ENCODE measurements at places on chromosomes 1 and 21.

GRCh38 chr1:234865171-234866006 is 255.4 kb upstream of the IRF2BP2 start:
- no peak for DNase-seq

GRCh38 chr1:192474080-192474683 is 101.4 kb upstream of the RGS1 start:
- DNase-seq, result peak; percentile 22

- peak; percentile 9 for DNase-seq
Measured at GRCh38 chr1:72284348-72285073, 2.2 kb upstream of the NEGR1 start.

- no peak for DNase-seq
Measured at GRCh38 chr1:26300578-26301275, 5.7 kb downstream of the UBXN11 start.

- DNase-seq, result peak; percentile 41
Measured at GRCh38 chr21:46097336-46098293, at the start of gene COL6A2. Gene COL6A2 (plus strand): TSS chr21:46098112.

DNA sequence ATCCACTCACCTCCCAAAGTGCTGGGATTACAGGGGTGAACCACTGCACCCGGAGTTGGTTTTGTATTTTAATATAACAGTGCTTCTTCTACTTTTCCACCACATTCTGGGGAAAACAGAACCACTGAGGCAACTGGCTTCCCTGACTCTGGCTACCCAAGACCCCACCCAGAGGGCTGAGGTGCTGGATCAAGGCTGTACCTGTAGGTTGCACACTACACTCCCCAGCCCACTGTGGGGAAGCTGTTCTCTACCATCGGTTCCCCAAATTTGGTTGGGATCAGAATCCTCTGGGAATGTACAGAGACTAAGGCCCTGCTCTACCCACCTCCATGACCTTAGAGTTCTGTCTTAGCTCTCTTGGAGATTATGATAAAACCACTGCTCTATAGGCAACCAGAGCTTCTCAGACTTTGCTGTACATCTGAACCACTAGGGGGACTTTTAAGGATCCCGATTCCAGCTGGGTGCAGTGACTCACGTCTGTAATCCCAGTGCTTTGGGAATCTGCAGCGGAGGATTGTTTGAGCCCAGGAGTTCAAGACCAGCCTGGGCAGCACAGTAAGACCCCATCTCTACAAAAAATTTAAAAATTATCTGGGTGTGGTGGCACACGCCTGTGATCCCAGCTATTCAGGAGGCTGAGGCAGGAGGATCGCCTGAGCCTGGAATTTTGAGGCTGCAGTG is 51.6 kb downstream of the GNG4 start:
- no peak for DNase-seq

DNA sequence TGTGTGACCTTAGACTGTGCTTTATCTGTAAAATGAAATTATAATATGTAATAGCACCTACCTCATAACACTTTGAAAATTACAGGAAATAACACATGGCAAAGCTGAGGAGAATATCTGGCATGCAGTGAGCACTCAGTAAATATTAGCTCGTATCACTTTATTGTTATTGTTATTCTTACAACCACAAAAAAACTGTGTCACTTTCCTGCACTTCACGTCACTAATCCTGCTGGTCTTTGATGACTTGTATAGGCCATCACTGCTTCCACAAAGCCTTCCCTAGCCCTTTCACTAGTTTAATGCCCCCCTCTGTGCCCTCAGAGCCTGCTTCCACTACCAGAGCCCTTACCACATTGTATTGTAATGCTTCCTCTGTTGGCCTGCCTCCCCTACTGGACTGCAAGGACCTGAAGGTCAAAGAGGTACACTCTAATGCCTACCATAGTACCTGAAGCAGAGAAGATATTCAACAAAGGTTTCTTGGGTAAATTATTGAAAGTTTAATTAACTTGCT is 231.6 kb downstream of the NFIA start:
- no peak for DNase-seq

GRCh38 chr1:54810153-54810942 is 9.2 kb upstream of the TTC22 start:
- peak; percentile 56 for DNase-seq

- DNase-seq, result peak; percentile 36
Measured at GRCh38 chr1:193183019-193183627, 3.3 kb downstream of the B3GALT2 start.

- DNase-seq, result no peak
Measured at GRCh38 chr1:82108843-82109242, 308.1 kb downstream of the ADGRL2 start.

GRCh38 chr1:17181781-17182464 is 23.0 kb upstream of the PADI1 start:
- no peak for DNase-seq

- peak; percentile 46 for DNase-seq
Measured at GRCh38 chr1:242004751-242005495, 6.0 kb upstream of the MAP1LC3C start.

- DNase-seq, result no peak
Measured at GRCh38 chr1:1270813-1271212, 2.8 kb downstream of the UBE2J2 start.

DNA sequence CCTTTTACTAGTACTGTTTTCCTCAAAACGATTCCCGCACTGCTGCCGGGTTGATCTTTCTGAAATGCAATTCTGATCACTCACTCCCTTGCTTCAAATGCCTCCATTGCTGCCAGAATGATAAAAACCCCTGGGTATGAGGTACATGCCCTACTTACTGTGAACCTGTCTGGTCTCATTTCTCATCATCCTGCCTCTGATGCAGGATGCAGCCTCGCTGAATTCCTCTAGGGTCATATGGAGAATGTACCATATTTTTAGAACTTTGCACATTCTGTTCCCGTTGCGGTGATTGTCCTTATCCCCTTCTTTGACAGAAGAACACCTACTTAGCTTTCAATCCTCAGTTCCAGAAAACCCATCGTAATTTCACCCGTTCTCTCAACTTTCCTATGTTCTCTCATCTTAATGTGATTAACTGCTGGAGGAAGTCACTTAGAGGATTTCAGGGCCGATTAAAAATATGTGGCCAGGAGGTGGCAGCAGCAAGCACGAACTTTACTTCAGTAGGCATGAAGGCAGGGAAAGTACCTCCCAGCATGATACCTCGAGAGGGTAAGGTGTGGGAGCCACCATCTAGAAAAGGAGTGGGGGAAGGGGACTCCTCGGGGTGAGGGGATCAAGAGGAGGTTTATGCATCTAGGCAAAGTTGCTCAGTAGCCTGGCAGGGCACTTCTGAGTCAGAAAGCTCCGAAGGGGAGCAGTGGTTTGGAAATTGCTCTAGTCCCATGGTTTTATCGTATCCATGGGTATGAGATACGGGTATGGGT is 361.5 kb upstream of the ZP4 start:
- peak; percentile 45 for DNase-seq

DNA sequence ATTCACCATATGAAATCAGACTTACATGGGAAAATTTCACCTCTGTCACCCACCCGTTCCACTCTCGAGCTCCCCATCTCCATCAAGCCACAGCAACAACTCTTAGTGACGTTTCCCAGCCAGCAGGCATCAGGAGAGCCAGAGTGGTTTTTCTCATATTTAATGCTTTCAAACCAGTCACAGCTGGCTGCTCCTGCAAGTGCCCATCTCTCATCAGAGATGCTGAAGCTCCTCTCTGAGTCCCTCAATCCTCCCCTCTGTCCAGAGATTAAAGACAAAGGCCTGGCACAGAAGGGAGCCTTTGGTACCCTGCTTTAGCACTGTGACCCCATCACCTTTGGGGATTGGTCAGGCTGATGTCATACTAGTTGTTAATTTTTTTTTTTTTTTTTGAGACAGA is 277.3 kb downstream of the DNM3 start:
- DNase-seq, result no peak

- DNase-seq, result no peak
Measured at GRCh38 chr1:33319949-33320618, 814 bp downstream of the A3GALT2 start.

DNA sequence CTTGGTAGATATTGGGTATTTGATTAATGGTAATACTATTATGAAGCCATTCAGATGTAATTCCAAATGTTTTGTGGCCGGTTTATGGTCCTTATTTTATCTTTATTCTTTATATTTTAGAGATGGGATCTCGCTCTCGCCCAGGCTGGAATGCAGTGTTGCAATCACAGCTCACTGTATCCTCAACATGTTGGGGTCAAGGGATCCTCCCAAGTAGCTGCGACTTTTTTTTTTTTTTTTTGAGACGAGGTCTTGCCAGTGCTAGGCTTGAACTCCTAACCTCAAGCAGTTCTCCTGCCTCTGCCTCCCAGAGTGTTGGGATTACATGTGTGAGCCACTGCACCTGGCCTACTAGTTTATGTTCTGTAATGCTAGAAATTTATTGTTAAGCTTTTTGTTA is 4.7 kb downstream of the DDI2 start:
- no peak for DNase-seq

GRCh38 chr1:232704256-232704655 is 74.3 kb upstream of the SIPA1L2 start:
- no peak for DNase-seq

DNA sequence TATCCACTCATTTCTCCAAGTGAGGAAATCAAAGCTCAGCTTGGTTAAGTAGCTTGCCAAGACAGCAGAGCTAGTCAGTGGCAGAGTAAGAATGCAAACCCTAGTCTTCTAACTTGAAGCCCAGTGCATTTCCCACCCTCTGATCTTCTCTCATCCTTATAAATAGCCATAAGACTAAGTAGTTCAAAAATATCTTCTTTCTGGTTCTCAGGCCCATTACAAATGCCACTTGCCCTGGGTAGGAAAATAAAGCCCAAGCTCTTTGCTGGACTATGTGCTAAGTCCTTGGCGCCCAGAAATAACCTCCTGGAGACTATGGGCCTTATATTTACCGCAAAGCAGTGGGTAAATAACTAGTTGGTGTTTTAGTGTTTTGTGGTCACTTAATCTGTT is 505.8 kb downstream of the PLPP3 start:
- no peak for DNase-seq

GRCh38 chr1:4408380-4408779 is 246.0 kb upstream of the AJAP1 start:
- DNase-seq, result no peak

DNA sequence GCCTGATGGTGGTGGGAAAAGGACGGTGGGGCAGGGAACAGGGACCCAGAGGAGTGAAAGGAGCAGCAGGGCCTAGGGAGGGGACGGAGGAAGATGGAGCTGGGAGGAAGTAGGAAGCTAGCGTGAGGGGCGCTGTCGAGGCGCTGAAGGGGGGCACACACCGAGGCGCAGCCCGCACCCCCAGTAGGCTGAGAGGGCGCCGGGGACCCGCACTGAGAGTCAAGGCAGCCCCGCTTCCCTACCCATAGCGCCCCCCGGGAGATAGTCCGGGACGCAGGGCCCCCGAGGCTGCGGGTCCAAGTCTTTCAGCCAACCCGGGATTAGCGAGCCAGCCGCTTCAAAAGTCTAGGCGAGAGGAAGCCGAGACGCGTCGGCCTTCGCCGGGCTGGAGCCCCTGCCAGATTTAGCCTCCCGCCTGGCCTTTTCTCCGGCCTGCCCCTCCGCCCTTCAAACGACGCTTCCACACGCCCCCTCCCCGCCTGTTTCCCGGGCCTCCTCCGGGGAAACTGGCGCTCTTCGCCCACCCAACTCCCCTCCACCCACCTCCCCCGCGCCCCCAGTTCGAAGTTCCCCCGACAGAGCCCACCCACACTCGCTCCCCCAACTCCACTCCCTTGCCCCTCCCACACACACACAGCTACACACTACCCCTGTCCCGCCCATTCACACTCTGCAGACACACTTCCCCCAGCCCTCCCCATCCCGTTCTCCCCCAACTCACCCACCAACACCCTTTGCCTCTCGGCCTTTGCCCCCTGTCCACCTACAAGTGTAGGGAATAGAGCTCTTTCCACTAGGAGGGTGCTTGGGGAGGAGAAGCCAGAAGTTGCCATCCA is 7.8 kb upstream of the PROX1 start:
- DNase-seq, result no peak

GRCh38 chr1:25832336-25833037 is 12.7 kb downstream of the MTFR1L start:
- no peak for DNase-seq

- DNase-seq, result no peak
Measured at GRCh38 chr1:71950579-71950978, 331.8 kb downstream of the NEGR1 start.

GRCh38 chr1:237911911-237912310 is 21.2 kb upstream of the ZP4 start:
- DNase-seq, result no peak

DNA sequence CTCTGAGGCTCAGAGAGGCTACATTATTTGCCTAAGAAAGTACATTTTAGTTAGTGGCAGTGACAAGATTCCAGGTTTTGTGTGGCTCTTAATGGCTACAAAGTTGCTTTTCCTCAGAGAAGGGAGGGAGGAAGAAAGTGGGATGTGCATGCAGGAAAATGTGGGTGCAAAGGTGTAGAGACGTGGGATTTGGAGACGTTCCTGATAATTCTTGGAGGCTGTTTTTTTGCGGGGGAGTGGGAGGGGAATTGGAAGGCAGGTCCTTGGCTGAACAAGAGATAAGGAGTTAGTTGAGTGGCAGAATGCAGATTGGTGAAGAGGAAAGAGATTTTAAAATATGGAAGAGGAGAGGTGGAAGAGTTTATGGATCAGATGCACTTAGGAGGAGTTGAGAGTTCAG is 258.1 kb downstream of the GRIK3 start:
- DNase-seq, result no peak

- DNase-seq, result no peak
Measured at GRCh38 chr1:30551603-30552002, 171.8 kb downstream of the MATN1 start.

DNA sequence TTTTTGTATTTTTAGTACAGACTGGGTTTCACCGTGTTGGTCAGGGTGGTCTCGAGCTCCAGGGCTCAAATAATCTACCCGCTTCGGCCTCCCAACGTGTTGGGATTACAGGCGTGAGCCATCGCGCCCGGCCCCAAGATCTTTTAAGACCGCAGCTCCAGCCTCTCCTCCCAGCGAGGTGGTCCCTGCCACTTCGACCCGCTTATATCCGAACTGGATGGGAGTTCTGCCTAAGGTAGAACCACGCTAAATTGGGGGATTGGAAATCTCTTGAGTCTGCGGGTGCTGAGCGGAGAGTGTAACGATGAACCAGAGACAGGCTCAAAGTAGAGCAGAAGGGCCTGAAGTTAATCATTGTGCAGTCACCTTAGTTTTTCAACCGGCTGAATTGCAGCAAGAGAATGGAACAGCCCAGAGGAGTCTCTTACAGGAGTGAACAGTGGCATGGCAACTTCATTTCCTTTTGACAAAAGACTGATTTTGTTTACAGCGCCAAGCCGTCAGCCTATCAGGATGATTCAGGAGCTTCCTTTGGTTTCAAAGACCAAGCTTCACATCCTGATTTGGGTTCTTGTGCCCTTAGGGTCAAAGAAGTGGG is 726 bp upstream of the CYB5R1 start:
- no peak for DNase-seq

GRCh38 chr1:232247669-232248068 is 382.3 kb downstream of the SIPA1L2 start:
- no peak for DNase-seq

DNA sequence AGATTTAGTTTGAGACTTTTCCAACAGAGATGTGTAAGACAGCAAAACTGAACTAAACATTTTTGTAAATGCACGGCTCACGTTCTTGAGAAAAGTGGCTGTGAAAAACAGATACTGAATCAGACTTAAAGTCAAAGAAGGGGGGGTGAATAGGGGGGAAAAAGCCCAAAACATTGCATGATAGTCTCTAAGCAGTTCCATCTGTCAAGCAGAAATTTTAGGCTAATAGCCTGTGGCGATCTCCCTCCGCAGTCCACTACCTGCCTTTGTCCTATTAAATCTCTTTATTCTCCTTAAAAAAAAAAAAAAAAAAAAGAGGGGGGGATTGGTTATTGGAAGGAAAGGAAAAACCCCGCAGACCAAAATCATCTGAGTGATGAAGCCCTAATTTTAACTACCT is 217.6 kb upstream of the NFIA start:
- DNase-seq, result no peak
